ENCODE measurements at places on chromosomes 1 and 21.
A peak's percentile ranks its signal among the peaks of the same experiment; 100 is the strongest.

- H3K4me3 ChIP-seq, result no peak overlapping the region
- no peaks in the 10 kb centered on the region for H3K27me3 ChIP-seq
- no peak for DNase-seq
Observed at GRCh38 chr21:39319814-39320332, 6.4 kb upstream of the BRWD1 start.

GRCh38 chr1:104132382-104132973, 382.8 kb downstream of the AMY1C start:
- no peak overlapping the region for H3K27ac ChIP-seq
- no peaks in the 10 kb centered on the region for H3K27me3 ChIP-seq
- no peak overlapping the region for H3K4me3 ChIP-seq
- no peak for DNase-seq
- no peaks in the 10 kb centered on the region for H3K36me3 ChIP-seq
- H3K4me1 ChIP-seq, result no peaks in the 10 kb centered on the region

DNA sequence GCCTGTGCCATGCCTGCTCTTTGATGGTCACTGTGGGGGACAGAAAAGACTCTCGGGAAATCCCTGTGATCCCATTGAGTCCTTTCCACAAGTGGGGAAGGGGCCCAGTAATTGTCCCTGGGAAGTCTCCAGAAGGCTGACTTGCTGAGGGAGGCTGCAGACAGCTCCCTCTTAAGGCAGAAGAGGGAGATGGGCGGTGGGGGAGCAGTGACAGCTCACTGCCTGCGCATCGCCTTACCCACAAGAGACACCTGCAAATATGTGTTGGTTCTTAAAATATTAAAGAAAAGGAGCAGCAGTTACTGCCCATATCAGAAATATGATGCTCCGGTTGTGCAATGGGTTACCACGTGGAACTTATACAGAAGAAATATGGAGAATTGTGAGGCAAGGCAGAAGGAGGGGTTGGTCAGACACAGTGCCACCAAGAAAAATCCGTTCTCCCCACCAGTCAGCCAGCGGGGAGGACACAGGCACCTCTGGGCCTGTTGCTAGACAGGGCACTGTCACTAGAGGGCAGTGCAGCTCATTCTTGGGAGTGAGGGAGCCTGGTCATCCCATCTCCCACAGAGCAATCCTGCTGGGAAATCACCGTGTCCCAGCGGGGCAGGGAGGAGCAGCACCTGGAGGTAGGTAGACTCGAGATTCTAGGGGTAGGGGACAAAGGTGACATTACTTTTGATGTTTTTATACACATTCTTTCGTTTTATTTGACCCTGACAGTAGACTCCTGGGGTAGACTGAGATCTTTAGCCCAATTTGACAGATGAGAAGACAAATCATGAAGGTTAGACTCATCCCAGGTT, 6.9 kb upstream of the CAMK1G start:
- H3K4me3 ChIP-seq, result no peak overlapping the region
- no peaks in the 10 kb centered on the region for H3K27me3 ChIP-seq
- no peaks in the 10 kb centered on the region for H3K4me1 ChIP-seq
- no peak for DNase-seq
- H3K27ac ChIP-seq, result no peak overlapping the region

DNA sequence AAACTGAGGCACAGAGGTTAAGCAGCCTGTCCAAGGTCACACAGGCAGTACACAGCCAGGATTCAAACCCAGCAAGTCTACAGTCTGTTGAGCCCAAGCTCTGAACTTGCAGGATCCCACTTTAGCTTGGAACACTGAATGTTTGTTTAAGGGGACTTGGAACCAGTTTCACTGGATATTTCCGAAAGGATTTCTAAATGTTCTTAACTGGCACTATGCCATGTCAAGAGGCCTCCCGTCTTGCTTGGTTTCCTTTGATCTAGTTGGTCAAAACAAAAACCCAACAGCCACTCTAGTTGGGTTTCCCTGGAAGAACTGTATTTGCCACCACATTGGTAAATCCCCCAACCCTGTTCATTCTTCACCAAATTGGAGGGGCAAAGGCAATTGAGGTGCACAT, 317.6 kb upstream of the KAZN start:
- no peak overlapping the region for H3K4me3 ChIP-seq
- no peaks in the 10 kb centered on the region for H3K4me1 ChIP-seq
- no peak overlapping the region for H3K27ac ChIP-seq
- H3K27me3 ChIP-seq, result no peaks in the 10 kb centered on the region
- H3K36me3 ChIP-seq, result no peaks in the 10 kb centered on the region

DNA sequence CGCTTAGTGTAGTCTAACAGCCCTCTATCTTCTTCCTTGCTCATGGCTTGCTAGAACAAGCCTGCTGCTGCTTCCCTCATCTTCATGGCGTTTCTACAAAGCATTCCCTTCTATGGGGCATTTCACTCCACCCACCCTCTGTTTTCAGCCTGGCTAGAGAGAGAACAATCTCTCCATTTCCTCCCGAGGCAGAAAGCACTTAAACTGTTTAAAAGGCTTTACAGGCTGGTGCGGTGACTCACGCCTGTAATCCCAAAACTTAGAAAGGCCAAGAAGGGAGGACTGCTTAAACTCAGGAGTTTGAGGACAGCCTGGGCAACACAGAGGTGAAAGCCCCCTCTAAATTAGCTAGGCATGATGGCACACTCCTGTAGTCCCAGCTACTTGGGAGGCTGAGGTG, 17.8 kb downstream of the ORC1 start:
- H3K4me1 ChIP-seq, result no peaks in the 10 kb centered on the region
- H3K4me3 ChIP-seq, result no peak overlapping the region
- no peaks in the 10 kb centered on the region for H3K27me3 ChIP-seq
- DNase-seq, result no peak

- no peaks in the 10 kb centered on the region for H3K36me3 ChIP-seq
- DNase-seq, result no peak
- H3K27me3 ChIP-seq, result no peaks in the 10 kb centered on the region
- no peak overlapping the region for H3K27ac ChIP-seq
- H3K4me3 ChIP-seq, result no peak overlapping the region
Observed at GRCh38 chr1:157961805-157962762, 31.4 kb upstream of the KIRREL1 start.

DNA sequence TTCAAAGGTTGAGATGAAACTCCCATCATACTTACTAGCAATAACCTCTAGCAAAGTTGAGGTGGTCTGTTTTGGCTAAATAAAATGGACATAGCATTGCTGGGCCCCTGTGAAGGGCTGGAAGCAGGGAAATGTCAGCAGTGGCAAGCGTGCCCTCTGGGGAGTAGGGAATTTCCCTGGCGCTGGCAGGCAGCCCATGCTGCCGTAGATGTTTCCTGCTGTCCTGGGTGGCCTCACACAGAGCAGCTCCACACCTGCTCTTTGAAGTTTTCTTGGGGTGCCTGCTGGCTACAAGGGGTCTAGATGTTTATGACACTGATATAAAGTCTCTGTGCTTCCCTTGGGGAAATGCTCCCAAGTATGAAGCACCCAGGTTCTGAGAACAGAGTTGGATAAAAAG, 30.2 kb downstream of the ADARB1 start:
- peaks cover 10% of the 10 kb centered on the region for H3K4me1 ChIP-seq
- H3K36me3 ChIP-seq, result no peaks in the 10 kb centered on the region
- no peak for DNase-seq
- peak overlapping the region; percentile 13 for H3K27ac ChIP-seq

- H3K36me3 ChIP-seq, result no peaks in the 10 kb centered on the region
- H3K27me3 ChIP-seq, result no peaks in the 10 kb centered on the region
- no peak overlapping the region for H3K4me3 ChIP-seq
Observed at GRCh38 chr1:234781241-234782065, 171.5 kb upstream of the IRF2BP2 start.

- no peak overlapping the region for H3K4me3 ChIP-seq
- H3K27ac ChIP-seq, result no peak overlapping the region
- no peaks in the 10 kb centered on the region for H3K27me3 ChIP-seq
- no peak for DNase-seq
Observed at GRCh38 chr1:183363972-183364371, 54.2 kb downstream of the NMNAT2 start.

GRCh38 chr21:31254131-31254530, 89.9 kb downstream of the TIAM1 start:
- no peaks in the 10 kb centered on the region for H3K36me3 ChIP-seq
- H3K4me3 ChIP-seq, result no peak overlapping the region
- no peak for DNase-seq

- H3K4me1 ChIP-seq, result no peaks in the 10 kb centered on the region
- DNase-seq, result no peak
- H3K36me3 ChIP-seq, result no peaks in the 10 kb centered on the region
- no peak overlapping the region for H3K27ac ChIP-seq
Observed at GRCh38 chr1:204232526-204232925, 18.7 kb upstream of the GOLT1A start.

GRCh38 chr1:5611851-5612250, 380.4 kb downstream of the NPHP4 start:
- no peak for DNase-seq
- no peaks in the 10 kb centered on the region for H3K27me3 ChIP-seq
- H3K4me3 ChIP-seq, result no peak overlapping the region
- H3K36me3 ChIP-seq, result no peaks in the 10 kb centered on the region

DNA sequence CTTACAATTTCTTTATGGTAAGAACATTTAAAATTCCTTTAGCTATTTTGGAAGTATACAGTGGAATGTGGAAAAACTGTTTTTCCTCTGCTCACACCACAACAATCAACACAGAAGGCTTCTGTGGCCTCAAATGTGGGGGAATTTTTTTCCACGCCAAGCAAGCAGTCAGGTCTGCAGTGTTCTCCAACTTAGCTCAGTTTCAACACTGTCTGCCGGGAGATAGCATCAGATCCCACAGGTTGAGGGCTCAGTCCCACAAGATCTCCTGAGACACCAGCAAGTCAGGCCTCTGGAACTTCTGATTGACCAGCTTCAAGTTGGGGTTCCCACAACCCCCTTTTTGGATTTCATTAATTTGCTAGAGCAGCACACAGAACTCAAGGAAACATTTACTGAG, 50.3 kb downstream of the PTBP2 start:
- H3K36me3 ChIP-seq, result peaks cover 23% of the 10 kb centered on the region
- no peaks in the 10 kb centered on the region for H3K27me3 ChIP-seq
- no peak for DNase-seq
- H3K27ac ChIP-seq, result no peak overlapping the region
- H3K4me3 ChIP-seq, result no peak overlapping the region

GRCh38 chr1:28482138-28482537, 23.7 kb upstream of the RCC1 start:
- no peak overlapping the region for H3K4me3 ChIP-seq
- H3K36me3 ChIP-seq, result peaks cover 78% of the 10 kb centered on the region
- H3K27ac ChIP-seq, result no peak overlapping the region

- H3K27me3 ChIP-seq, result no peaks in the 10 kb centered on the region
- DNase-seq, result no peak
- no peak overlapping the region for H3K27ac ChIP-seq
- no peak overlapping the region for H3K4me3 ChIP-seq
Observed at GRCh38 chr1:42970143-42970542, 11.5 kb upstream of the SLC2A1 start.

DNA sequence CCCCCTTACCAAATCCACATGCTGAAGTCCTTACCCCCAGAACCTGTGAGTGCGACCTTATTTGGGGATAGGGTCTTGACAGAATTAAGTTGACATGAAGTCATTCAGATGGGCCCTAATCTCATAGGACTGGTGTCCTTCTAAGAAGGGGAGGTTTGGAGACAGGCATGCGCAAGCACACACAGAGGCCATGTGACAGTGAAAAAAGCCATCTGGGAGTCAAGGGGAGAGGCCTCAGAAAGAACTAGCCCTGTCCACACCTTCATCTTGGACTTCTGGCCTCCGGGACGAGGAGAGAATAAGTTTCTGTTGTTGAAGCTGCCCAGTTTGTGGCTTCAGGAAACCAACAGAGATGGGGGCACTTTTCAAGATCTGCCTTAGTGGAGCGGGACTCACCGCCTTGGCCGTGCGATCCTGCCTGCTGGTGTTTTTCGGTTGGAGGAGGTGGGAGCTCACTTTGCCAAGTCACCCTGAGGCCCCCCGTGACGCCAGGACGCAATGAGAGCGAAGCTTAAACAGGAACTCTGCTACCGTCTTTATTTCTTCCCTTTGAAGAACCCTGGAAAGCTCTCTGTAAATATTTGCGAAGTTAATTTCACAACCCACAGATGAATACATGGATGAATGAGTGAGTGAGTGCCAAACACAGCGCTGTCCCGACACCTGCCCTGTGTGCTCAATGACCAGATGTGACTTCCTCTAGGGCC, 42.5 kb upstream of the C1orf174 start:
- H3K27ac ChIP-seq, result no peak overlapping the region
- DNase-seq, result no peak
- no peaks in the 10 kb centered on the region for H3K27me3 ChIP-seq
- no peaks in the 10 kb centered on the region for H3K36me3 ChIP-seq
- H3K4me1 ChIP-seq, result no peaks in the 10 kb centered on the region
- H3K4me3 ChIP-seq, result no peak overlapping the region

- DNase-seq, result no peak
- H3K27ac ChIP-seq, result no peak overlapping the region
- H3K27me3 ChIP-seq, result no peaks in the 10 kb centered on the region
- no peaks in the 10 kb centered on the region for H3K4me1 ChIP-seq
- H3K36me3 ChIP-seq, result no peaks in the 10 kb centered on the region
Observed at GRCh38 chr1:201039418-201039817, 15.9 kb upstream of the KIF21B start.

DNA sequence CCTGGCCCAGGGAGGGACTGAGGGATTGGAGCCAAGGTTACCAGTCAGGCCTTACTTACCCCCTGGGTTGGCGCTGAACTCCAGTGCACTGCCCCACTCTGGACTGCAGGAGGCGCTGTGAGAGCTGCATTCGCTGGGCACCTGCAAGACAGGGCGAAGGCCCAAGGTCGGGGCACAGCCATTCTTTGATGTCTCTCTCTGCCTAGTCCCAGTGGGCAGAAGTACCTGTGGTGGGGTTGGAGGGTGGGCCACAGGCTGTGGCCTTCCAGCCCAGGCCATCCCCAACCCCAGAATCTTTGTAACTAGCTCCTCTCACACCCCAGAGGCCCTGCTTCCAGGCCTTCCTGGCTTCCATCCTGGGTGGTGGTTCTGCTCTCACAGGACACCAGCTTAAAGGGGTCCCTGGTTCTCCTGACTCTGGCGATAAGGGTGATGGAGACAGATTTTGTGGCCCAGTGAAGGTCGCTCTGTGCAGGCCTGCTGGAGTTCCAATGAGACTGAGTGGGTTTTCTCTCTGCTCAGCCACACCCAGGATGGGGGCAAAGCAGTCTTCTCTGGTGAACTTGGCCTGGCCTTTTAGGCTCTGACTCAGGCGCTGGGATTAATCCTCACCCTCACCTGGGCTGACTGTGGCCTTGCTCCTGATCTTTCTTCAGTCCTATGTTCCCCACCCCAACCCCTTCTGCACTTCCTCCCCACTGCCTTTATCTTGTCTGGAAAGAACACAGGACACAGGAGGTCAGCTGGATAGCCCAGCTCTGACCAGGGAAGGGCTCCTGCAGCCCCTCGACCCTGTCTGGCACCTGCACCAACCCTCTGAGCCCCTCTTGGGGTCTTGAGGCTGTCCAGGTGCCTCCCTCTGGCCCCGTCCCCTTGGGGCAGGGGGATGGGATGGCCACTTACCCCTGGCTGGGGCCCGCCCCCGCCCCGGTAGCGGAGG, 954 bp downstream of the MYOG start:
- no peaks in the 10 kb centered on the region for H3K4me1 ChIP-seq
- H3K27ac ChIP-seq, result no peak overlapping the region
- H3K36me3 ChIP-seq, result no peaks in the 10 kb centered on the region
- no peak for DNase-seq

GRCh38 chr1:84598846-84599741, 24.9 kb upstream of the CTBS start:
- peak overlapping the region; percentile 91 for H3K27ac ChIP-seq
- H3K4me1 ChIP-seq, result peaks cover 18% of the 10 kb centered on the region
- H3K4me3 ChIP-seq, result peak overlapping the region; percentile 43
- DNase-seq, result no peak
- H3K36me3 ChIP-seq, result no peaks in the 10 kb centered on the region
